Activated CD4-positive, alpha-beta T cell treated with anti-CD3 and anti-CD28 coated beads, Interleukin-2, amount 10 ng/mL, durations not matched to agents 24 days and 14 days (primary cell): ENCODE measurements at places on chromosomes 3 and 15.

DNA sequence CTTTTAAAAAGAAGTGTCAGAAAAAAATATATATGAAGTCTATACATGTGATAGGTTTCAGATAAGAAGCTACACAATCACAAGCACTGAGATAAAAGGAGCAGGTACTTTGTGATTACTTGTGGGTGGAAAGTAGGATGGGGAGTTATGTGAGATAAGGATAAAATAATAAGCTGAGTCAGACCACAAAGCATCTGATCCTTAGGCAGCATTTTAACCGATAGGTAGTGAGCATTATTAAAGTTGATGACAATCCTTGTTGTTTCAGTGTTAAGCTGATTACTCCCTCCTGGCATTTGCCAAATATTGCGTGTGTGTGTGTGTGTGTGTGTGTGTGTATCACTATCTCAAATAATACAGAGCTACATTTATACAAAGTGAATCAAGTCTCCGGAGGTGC is 483.1 kb downstream of the NAALADL2 start:
- DNase-seq = no peak

DNA sequence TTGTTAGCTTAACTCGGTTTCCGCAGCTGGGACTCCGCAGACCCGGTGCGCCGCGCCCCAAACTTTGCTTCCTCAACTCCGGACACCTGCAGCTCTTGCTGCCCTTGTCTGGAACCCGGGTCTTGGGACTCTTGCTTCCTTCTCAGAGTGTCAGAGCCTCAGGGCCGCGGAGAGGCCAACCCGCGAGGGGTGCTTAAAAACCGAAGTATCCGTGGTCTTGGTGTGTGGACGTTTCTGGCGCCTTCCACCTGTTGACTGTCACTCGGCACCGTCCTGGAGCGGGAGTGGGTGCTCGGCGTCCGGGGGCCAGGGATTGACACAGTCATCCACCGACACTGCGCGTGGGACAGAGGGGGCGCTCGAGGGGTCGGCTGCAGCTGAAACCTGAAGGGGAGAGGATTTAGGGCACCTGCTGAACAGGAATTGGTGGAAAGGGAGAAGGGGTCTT is 386 bp downstream of the SQOR start:
- peak; percentile 90 for DNase-seq

- no peak for DNase-seq
Observed at GRCh38 chr3:106842151-106842550, 535.1 kb upstream of the CCDC54 start.

- DNase-seq = no peak
Observed at GRCh38 chr15:60941448-60941847, 287.7 kb downstream of the RORA start.

DNA sequence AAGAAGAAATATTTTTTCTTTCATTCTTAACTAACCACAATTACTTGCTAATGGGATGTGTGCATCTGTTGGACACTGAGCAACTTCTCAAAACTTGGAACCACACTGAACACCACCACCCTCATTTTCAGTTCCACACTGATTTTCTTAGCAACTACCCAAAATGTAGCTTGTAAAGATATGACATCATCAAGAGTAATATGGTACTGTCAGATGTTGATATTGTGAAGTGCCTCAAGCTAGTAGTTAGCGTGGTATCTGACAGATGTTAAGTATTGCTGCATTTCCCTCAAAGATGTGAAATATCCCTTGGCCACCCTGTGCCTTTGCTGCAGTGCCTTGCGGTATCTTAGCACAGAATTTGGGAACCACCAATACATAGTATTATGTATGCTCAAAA is 9.3 kb downstream of the RFTN1 start:
- no peak for DNase-seq

DNA sequence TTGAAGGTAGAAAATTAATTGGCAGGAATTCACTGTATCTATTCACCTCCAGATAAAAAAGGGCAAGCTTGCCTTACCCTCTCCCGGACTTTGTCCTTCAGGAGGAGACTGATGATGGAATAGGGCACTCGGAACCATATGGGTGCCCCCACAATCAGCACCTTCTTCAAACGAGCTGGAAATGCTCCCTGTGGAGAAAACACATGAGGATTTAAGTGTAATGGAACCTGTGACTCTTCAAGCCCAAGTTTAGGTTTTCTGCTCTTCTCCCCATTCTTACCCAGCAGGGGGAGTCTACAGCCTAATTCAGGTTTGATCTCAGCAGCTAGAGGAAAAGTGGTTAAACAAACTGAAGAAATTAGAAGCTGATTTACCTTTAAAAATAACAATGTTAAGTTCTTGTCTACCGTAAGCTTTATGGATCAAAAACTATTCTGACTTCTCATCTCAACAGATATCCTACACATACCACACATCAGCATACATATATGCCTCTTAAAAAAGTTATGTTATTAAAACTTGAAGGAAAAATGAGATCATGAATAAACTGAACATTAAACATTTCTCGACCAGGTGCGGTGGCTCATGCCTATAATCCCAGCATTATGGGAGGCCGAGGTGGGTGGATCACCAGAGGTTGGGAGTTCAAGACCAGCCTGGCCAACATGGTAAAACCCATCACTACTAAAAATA is 57.5 kb upstream of the SIN3A start:
- DNase-seq = peak; percentile 78

DNA sequence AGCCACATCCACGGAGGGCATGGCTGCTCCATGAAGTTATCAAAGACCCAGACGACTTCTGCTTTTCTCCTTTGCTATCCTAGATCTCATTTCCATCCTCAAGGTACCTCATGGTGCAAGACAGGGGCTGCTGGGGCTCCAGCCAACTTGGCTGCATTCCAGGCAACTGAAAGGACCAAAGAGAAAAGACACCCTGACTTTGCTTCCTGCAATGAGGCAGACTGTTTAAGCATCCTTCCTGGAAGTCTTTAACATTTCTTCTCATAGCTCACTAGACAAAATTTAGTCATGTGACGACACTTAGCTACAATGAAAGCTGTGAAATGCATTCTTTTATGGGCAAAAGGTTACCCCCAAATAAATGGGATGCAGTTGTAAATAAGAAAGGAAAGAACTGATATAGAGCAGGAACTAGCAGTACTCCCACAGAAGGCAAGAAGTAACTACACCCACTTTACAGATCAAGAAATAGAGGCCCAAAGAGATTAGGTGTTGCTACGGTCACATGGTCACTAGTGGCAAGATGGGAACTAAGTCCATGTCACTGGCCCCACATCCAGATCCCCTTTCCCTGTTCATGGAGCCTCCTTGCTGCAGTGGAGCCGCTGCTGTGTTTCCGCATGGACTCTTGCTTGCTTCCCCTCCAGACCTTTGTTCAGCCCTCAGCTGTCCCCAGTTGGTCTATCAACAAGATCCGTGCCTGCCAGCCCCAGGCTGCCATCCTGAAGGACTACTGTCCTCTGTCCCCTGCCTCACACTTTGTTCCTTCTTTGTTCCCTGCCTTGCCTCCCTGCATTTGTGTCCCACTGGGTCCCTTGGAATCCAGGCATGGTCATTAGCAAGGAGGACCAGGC is 107.0 kb downstream of the XXYLT1 start:
- no peak for DNase-seq

DNA sequence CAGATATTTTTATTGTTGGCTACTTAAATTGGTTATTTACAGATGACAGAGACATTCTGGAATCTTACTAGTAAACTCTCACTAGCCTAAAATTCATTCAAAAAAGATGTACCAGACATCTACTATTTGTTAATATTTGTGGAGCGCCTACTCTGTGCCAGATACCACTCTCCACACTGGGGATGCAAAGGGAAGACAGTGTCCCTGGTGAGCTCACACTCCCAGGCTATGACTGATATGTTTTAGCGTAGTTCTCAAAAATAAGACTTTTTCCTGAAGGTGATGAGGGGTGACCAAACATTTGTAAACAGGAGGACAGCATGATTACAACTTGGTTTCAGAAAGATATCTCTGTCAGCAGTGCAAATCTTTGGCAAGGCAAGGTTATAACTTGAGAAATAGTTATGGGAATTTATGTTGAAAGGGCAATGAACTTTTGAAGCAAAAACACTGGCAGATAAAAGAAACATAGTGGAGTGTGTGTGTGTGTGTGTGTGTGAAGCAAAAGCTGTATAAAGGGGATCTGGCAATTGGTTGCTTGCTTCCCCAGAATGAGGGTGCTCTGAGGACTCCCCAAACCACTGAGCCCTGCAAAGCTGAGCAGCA is 51.2 kb downstream of the HACD2 start:
- DNase-seq = no peak

GRCh38 chr15:47577461-47577860 is 139.8 kb upstream of the SEMA6D start:
- DNase-seq = no peak

- DNase-seq = no peak
Observed at GRCh38 chr3:124904835-124905492, 17.8 kb upstream of the ITGB5 start.

DNA sequence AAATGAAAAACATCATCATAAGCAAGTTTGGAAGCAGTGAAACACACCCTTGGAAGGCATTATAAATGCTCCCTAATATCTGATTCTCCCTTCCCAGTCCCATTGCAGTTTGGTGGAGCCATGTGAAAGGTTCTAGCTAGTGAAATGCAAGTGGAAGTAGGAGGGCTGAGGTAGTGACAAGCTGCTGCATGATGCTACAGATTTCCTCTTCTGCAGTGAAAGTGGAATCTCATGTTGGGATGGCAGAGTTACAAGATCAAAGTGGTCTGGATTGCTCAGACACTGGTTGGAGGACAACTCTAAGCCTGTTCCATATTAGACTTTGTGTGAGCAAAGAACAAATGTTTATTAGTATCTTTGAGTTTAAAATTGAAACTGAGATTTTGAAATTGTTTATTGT is 3.3 kb upstream of the PDCD6IP start:
- DNase-seq = no peak

GRCh38 chr15:75431270-75431669 is 20.2 kb downstream of the SIN3A start:
- no peak for DNase-seq

DNA sequence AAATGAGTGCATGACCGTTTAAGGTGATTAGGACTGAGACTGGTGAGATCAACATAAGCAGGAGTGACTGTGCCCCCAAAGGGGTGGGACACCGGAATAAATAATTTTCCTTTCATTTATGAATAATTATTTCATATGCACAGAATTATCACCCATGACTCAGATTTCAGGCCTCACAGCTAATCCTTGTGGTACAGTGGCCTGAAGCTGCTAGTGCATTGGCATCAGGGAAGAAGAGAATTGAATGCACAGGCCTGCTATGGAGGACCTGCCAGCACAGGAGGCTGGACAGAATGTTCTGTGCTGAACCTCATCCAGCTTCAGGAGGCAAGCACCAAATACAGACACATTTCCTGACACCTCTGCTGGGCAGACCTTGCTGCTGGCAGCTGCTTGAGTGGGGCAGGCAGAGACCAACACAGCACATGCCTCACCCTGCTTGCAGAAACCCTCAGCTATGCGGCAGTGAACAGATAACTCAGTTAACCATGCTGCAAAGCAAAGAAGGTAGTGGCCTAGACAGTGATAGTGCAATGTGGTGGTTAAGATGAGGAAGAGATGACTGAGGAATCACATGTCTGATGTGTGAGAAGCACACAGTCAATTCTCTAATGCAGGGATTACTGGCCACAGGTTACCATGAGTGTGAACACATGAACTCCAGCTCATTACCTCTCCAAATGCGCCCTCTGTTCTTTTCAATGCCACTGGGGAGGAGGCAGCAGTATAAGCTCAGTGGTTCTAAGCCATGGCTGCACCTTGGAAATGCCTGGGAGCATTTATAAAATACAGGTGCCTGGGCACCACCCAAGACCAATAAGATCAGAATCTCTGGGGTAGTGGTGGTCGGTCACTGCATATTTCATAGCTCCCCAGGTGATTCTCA is 68.1 kb upstream of the SCN5A start:
- no peak for DNase-seq

DNA sequence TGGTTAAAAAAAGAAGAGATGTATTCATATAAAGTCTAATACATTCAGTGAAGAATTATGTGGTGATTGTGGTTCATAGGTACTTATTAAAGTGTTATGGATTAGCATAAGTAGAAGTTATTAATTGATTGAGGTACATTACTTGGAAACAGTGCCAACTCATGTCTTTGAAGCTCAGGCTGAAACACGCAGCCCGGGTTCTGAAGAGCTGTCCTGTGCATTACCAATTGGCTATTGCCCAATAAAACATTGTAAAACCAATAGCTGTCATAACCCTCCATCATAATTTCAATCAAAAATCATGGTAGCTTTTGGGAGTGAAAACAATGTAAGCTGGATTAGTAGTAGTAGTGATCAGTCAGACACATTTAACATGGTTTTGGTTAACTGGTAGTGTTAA is 560.1 kb downstream of the MCTP2 start:
- DNase-seq = no peak

DNA sequence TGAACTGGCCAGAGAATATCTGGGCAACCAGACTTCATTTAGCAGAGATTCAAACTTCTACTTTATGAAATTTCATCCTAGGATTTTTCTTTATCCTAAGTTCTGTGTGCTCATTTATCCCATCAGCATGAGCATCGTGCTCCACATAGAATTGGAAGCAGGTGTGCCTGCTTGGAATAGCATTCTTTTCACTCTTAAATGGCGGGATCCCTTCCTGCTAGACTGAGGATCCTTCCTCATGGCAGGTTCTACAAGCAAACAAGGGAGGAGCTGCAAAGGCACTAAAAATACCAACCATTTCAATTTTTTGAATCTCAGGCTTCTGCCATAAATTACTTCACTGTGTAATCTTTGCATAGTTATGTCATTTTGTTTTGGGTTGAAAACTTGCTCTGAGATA is 74.6 kb upstream of the FLNB start:
- DNase-seq = no peak

GRCh38 chr15:40904552-40905201 is 10.4 kb downstream of the VPS18 start:
- no peak for DNase-seq

GRCh38 chr3:132117642-132118041 is 82.8 kb upstream of the CPNE4 start:
- DNase-seq = no peak

DNA sequence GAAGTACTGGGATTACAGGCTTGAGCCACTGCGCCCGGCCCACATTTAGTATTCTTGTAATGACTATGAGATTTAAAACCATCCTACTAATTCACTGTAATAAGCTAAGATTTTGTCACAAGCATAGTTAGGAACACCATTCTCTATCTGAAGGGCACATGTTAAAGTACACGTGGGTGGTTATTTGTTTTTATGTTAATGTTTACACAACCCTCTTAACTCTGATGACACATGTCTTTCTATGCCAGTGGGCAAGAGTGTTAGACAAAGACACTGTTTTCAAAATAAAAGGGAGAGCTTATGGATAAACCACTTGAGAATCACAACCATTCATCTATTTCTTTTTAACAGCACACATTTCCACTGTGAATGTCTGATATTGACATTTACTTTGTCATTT is 537.6 kb upstream of the IL12A start:
- no peak for DNase-seq

- no peak for DNase-seq
Observed at GRCh38 chr3:99562138-99562537, 76.3 kb upstream of the COL8A1 start.

- no peak for DNase-seq
Observed at GRCh38 chr3:100268156-100268555, 7.4 kb downstream of the TBC1D23 start.

DNA sequence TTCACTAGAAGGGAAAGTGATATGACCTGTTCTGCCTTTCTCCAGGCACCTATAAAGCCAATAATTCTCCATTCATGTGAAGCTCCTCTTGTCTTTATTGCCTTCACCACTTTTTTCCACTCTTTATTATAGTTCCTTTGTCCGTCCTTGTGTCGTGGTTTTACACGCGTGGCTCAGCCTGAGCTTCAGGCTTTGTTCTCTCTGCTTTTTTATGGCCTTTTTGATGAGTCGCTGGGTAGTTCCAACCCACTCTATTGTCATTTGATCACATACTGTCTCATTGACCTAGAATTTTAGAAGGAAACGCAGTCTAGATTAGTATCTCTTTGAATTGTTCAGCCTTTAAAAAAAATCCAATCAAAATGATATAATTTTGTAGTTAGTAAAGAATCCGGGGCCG is 403.2 kb downstream of the PTPRG start:
- DNase-seq = no peak
